ENCODE measurements at places on chromosomes 3 and 15.

DNA sequence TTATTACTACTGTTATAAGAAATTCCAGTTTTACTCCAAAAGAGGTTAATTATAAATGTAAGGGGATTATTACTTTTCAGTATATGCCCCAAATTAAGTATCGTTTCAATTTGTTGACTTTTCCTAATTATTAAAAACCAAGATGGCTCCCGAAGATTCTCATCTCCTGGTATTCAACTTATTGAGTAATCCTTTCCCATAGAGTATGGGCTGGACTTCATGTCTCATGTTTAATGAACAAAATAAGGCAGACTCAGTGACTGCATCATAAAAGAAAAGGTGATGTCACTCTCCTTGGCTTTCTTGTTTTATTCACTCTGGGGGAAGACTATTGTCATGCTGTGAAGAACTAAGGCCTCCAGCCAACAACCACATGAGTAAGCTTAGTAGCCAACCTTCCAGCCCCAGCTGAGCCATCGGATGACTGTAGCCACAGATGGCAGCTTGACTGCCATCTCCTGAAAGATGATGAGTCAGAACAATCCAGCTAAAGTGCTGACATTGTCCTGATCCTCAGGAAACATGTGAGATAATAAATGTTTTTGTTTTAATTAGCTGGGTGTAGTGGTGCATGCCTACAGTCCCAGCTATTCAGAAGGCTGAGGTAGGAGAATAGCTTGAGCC lies 17.3 kb downstream of the IGF2BP2 start:
- DNase-seq = no peak

- no peak for DNase-seq
These were observed 364.0 kb downstream of the CNTN6 start for GRCh38 chr3:1456781-1457311.

DNA sequence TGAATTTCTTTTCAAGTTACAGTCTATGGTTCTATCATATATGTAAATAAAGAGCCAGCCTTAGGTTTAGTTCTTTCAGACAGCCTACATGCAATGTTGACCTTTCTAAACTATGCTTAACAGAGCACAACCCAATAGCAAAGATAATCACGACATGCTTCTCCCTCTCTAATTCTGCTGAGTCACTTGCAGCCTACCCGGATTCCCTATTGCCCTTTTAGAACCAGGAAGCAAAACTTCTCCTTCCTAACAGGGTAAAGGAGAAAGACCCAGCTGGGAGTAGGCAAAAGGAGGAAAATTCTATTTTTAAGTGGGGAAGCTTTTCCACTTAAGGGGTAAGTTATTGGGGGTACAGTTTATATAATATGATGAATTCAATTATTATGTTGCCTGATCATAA lies 79.3 kb downstream of the SLC7A14 start:
- no peak for DNase-seq

DNA sequence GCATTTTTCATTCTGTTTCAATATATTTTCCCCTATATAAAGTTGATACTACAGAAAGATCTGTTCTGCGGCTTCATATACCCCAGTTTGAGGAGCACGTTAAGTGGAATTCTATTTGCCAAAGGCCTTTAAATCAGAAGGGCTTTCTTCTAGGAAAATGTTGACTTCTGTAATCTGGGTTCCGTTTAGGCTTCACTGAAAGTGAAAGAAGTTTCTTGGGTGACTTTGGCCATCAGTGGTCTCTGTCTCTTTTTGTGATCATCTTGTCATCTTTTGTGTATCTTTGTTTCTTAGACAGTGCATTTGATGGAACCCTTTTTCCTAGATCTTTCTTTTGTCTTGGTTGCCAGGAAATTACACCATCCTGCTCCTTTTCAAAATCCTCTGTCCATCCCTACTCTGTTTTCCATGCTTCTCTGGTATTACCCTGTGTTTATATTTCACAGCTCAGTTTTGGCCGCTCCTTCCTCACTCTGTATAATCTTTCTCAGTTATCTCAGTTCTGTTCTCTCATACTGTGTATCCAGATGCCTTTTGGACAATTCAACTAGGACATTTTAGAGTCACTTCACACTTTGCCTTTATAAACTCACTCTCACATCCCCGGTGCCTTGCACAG lies 40.7 kb upstream of the MAP3K13 start:
- no peak for DNase-seq

- DNase-seq = no peak
These were observed 446.0 kb downstream of the FGF12 start for GRCh38 chr3:192281207-192281880.

- DNase-seq = no peak
These were observed 46.0 kb upstream of the SMAD6 start for GRCh38 chr15:66655997-66656396.

- DNase-seq = no peak
These were observed 10.3 kb downstream of the MAGI1 start for GRCh38 chr3:66028457-66028856.

- no peak for DNase-seq
These were observed 1209.6 kb downstream of the ZPLD1 start for GRCh38 chr3:103644450-103644849.

DNA sequence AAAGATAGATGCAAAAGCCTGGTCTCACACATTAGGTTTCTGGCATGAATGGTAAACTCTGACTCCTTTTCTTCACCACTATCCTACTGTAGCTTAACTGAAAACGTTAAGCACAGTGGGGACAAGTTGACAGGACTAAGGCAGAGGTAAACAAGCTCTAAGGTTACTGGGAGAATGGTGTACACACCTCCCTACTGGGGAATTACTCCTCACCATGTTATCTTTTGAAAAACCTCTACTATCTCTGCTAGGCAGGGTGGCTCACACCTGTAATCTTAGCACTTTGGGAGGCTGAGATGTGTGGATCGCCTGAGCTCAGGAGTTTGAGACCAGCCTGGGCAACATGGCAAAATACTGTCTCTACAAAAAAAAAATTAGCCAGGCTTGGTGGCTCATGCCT lies 29.1 kb downstream of the IP6K1 start:
- no peak for DNase-seq

- DNase-seq = no peak
These were observed 54.5 kb downstream of the CHD2 start for GRCh38 chr15:92954578-92954977.

DNA sequence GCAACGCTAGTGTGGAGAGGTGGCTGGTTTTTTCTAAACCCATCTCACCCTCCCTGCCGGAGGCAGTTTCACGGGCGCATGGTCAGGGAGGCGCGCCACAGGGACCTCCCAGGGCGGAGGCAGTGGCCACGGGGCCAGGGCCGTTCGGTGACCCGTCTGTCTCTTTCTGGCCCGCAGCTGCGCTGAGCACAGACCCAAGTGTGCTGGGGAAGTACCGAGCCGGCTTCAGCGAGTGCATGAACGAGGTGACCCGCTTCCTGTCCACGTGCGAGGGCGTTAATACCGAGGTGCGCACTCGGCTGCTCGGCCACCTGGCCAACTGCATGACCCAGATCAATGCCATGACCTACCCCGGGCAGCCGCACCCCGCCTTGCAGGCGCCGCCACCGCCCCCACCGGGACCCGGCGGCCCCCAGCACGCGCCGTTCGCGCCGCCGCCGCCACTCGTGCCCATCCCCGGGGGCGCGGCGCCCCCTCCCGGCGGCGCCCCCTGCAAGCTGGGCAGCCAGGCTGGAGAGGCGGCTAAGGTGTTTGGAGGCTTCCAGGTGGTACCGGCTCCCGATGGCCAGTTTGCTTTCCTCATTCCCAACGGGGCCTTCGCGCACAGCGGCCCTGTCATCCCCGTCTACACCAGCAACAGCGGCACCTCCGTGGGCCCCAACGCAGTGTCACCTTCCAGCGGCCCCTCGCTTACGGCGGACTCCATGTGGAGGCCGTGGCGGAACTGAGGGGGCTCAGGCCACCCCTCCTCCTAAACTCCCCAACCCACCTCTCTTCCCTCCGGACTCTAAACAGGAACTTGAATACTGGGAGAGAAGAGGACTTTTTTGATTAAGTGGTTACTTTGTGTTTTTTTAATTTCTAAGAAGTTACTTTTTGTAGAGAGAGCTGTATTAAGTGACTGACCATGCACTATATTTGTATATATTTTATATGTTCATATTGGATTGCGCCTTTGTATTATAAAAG lies 1.8 kb downstream of the HES1 start:
- DNase-seq = peak; percentile 30

Measured in stimulated activated CD8-positive, alpha-beta memory T cell treated with anti-CD3 and anti-CD28 coated beads, Interleukin-12 subunit alpha, Interleukin-12 subunit beta, amount 100 ng/mL, for 4 hours (primary cell).